Activated T-cell treated with anti-CD3 and anti-CD28 coated beads for 48 hours (primary cell): ENCODE measurements at places on chromosomes 12 and 14.

GRCh38 chr12:8829125-8829518, 6.7 kb downstream of the A2ML1 start:
- DNase-seq, result no peak

DNA sequence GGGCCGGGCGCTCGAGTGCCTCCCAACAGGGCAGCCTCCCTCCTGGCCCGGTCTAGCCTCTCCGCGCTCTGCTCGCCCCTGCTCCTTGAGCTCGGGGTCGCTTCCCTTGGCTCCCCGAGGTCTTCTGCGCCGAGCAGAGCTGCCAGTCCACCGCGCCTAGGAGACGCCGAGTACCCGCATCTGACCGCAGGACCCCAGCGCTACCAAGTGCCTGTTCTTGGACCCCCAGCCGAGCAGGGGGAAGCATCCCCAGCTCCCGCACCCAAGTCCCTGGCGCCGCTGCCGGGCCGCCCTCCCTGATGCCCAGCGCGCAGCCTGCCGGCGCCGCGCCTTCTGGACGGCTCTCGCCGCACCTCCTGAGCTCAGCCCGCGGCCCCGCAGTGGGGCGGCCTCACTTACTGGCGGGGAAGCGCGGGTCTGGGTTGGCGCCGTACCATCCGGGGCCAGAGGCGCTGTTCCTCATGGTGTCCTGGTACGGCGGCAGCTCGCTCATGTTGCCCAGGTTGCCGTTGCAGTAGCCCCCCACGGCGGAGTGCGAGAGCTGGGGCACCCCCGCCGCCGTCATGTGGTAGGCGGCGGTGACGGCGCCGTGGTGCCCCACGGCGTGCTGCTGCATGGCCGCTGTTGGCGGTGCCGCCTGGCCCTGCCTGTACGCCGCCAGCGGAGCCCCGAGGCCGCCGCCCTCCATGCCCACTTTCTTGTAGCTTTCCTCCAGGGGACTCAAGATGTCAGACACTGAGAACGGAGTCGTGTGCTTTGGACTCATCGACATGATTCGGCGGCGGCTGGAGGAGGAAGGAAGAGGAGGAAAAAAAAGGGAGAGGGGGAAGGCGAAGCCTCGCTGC, 1.2 kb downstream of the NKX2-1 start:
- no peak for DNase-seq

DNA sequence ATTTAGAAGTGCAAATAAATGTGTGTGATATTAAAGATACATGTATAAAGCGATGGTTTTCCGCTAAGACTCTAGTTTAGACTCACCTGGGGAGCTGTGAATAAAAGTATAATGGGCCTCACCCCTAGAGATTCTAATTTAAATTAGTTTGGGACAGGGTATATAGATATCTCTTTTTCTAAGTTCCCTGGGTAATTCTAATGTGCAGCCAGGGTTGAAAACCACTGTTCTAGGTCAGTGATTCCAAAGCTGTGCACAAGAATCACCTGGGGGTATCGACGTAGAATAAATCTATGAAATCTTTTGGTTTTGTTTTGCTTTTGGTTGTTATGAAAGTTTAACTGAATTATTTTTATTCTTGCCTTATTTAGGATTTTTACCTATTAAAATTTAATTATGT, 302.1 kb downstream of the KCNH5 start:
- DNase-seq, result no peak

DNA sequence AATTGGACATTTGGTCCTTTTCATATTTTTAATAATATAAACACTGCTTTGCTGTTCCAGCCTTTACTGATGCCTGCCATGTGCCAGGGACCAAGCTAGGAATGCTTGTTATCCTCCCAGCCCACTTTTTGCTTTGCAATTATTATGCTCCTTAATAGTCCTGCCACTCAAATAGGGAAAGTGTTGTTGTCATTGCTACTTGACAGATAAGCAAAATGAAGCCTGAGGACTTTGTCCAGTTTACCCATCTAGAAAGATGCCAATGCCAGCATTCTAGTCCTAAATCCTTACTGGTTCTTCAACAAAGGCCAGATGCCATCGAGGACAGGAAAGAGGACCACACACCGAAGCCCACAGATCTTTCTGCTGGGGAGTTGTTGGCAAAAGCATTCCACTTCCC, 246.5 kb downstream of the EMP1 start:
- DNase-seq, result no peak

DNA sequence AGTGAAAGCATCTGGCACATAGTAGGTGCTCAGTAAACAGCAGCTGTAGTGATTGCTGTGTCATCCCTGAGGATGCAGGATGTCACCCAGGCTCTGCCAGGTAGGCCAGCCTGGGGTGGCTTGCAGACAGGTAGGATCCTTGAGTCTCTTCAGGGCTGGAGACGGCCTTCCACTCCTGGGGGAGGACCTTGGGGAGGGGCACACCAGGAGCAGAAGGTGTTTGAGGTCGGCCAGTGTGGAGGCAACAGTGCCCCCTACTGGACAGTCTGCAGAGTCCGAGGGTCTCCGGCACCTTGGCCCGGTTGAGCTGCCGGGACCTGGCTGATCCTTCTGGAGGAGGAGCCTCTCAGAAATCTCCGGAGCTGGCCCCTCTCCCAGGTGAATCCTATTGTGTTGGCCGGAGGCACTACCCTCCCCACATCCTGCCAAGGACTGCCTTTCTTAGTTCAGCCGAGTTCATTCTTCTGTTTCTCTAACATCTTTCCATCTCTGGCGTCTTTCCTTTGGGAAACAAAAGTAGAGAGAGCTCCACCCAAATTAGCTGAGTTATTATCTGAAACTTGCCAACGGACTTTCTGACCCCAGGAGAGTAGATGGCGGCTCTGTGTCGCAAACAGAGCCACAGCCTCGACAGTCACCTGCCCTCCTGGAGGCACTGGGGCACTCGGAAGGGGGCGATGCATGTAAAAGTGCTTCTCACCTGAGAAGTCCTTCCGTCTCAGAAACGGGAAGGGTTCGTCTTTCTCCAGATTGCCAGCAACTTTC, 41.8 kb upstream of the CLMN start:
- peak; percentile 41 for DNase-seq

DNA sequence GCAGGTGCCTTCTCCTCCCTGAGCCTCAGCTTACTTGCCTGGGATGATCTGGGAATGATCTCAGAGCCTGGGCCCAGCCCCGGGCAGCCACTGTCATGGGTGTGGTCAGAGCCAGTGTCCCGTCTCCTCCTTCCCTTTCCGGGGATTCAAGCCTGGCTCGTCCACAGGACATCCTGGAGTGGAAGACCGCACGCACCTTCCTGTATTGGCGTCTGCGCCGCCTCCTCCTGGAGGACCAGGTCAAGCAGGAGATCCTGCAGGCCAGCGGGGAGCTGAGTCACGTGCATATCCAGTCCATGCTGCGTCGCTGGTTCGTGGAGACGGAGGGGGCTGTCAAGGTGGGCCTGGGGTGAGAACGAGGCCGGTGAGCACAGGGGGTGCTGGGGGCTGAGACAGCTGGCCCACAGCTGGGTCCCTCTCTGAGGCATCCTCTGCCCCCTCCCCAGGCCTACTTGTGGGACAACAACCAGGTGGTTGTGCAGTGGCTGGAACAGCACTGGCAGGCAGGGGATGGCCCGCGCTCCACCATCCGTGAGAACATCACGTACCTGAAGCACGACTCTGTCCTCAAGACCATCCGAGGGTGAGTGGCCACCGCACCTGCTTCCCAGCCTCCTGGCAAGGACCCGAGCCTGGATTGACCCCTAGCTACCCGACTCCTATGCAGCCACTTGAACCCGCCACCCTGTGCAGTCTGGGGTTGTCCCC, 44.0 kb downstream of the FOXN4 start:
- DNase-seq, result no peak

GRCh38 chr14:72045885-72046284, 113.7 kb downstream of the RGS6 start:
- DNase-seq, result no peak

DNA sequence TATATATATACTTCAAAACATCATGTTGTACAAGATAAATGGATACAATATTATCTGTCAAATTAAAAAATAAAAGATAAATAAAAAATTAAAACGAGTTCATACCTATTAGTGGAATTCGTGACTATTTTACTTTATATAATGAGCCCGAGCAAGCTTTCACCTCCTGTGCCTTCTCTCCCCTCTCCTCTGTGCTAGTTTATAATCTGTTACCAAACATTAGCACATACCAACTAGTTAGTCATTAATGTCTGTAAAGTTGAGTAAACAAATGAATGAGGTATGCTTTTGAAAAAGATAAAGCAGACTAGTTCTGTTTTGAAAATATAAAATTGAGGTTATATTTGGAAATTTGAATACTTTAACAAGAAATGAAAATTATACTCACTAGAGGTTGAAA, 84.0 kb downstream of the LRRC9 start:
- no peak for DNase-seq

GRCh38 chr12:21906919-21907493, 34.2 kb downstream of the ABCC9 start:
- no peak for DNase-seq

GRCh38 chr14:57573173-57573572, 79.5 kb upstream of the CCDC198 start:
- DNase-seq, result no peak

DNA sequence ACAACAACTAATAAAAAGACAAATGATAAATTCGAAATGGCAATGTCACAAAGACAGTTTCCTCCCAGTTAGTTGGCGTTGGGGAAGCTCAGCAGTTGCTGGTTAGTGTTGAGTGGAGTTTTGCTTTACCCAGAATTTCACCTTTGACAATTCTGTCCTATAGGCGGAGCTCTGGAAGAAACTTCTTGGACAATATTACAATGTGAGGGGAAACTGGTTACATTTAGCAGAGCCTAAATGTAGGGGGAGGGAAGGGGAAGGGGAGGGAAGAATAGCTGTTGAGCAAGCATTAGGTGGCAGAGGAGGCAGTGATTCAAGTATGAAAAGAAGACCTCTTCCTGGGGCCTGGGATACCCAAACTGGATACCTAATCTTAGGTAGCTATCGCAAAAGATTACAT, 51.4 kb downstream of the BDKRB1 start:
- no peak for DNase-seq

GRCh38 chr14:95068080-95068479, 89.2 kb downstream of the DICER1 start:
- DNase-seq, result no peak

- DNase-seq, result no peak
These were observed 21.3 kb downstream of the SCAF11 start for GRCh38 chr12:45969084-45969483.

GRCh38 chr14:41120402-41120801, 486.3 kb upstream of the LRFN5 start:
- DNase-seq, result no peak

DNA sequence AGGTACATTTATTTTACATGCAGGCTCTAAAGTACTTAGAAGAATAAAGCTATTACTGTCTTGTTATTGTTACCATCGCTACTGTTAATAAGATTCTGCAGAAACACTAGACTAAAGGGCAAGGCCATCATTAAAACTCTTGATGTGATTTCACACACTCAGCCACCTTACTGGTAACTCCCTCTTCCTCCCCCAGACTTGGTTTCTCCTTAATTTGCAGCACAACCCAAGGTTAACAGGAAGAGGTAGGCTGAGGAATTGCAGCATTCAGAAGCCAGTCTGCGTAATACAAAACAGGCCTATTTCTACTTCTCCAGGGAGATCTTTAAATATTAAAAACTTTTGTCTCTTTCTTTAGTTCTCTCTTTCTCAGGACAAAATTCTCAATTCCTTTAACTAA, 210.3 kb downstream of the BTG1 start:
- DNase-seq, result no peak

- no peak for DNase-seq
These were observed 59.9 kb downstream of the VCPKMT start for GRCh38 chr14:50056435-50056834.

- no peak for DNase-seq
These were observed 808.1 kb upstream of the USP15 start for GRCh38 chr12:61452076-61452475.

- DNase-seq, result no peak
These were observed 774.9 kb upstream of the NOVA1 start for GRCh38 chr14:27372771-27373170.

GRCh38 chr12:84455598-84455997, 457.0 kb downstream of the SLC6A15 start:
- DNase-seq, result no peak

DNA sequence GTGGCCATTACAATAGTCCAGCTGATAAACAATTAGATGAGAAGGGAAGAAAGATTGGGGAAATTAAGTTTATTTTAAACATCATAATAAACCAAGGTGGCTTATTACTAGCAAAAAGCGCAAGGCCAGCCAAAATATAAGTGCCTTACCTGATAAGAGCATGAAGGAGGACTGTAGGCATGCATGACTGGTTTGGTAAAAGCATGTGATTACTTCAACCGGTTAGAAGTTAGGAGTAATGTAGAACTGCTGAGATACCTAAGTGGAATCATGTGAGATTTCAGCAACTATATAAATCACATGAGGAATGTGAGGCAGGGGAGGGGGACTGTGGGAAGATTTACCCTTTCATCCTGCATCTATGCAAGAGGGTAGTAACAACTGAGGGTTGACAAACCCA, 59.7 kb upstream of the CCDC196 start:
- no peak for DNase-seq

DNA sequence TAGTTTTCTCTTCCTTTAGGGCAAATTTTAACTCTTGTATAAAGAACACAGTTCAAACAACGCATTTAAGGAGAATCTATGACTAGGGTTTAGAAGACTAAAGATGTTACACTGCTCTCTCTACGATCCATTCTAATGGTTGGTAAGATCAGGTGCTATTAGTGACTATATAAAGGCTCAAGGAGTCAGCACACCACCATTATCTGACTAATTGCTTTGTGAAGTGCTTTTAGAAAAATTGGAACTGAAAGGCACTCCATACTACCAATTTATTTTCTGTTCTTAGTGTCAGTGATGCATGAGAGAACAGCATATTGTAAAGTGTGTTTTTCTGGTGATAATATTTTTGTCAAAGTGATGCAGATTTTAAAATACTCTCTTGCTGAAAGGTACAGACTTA, 136.8 kb downstream of the SYT1 start:
- DNase-seq, result no peak

DNA sequence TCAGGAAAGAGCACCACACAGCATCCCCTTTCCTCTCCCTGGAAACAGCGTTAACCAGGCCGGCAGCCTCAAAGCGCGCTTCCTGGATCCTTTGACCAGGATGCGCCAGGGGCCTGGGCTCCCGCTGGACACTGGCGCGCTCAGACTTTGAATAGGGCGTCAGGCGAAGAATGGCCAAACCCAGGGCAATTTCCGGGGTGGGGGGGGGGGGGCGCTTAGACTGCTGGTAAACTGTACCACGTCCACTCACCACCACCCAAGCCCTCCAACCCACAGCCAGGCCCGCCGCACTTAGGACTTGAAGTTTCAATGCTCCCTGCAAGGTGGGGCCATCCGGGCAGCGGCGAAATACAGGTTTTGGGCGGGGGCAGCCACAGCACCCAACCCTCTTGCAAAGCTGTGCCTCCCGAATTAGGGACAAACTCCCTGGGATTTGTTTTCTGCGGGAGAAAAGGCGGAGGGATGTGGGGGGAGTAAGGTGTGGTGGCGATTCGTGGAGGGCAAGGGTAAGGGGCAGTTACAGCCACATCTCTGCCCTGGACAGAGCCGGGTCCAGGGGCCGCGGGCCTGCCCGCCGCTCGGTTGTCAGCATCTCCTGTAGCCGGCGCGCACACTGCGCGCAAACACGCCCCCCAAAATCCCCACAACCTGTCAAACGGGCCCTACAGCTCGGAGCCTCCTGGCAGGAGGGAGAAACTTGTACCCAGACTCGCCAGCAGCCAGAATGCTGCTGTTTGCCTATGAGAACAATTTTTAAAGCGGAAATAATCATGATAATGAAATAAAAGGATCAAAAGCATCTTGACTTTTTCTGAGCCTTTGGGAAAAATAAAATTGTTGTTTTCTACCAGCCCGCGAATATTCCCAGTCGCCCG, 958 bp downstream of the RTN1 start:
- no peak for DNase-seq

- no peak for DNase-seq
These were observed 1628.8 kb upstream of the SEL1L start for GRCh38 chr14:83162361-83162929.
